ENCODE measurements at places on chromosomes 3 and 15.

DNA sequence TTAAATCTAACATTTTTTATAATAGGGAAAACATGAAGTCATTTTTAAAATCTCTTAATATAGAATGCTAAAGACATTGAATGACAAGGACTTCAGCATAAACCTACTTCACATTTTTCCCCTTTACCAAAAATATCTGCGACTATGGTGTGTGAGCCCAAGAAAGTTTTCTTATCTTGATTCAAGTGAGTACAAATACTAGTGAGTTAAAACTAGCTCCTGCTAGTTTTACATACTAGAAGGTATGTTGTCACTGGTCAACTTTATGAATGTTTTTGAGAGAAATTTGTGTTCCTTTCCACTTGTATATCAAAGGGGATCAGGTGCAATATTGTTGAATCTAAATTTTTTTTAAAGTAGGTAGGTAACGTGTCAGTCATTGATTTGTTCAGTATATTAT, 152.4 kb upstream of the CGNL1 start:
- DNase-seq: no peak

DNA sequence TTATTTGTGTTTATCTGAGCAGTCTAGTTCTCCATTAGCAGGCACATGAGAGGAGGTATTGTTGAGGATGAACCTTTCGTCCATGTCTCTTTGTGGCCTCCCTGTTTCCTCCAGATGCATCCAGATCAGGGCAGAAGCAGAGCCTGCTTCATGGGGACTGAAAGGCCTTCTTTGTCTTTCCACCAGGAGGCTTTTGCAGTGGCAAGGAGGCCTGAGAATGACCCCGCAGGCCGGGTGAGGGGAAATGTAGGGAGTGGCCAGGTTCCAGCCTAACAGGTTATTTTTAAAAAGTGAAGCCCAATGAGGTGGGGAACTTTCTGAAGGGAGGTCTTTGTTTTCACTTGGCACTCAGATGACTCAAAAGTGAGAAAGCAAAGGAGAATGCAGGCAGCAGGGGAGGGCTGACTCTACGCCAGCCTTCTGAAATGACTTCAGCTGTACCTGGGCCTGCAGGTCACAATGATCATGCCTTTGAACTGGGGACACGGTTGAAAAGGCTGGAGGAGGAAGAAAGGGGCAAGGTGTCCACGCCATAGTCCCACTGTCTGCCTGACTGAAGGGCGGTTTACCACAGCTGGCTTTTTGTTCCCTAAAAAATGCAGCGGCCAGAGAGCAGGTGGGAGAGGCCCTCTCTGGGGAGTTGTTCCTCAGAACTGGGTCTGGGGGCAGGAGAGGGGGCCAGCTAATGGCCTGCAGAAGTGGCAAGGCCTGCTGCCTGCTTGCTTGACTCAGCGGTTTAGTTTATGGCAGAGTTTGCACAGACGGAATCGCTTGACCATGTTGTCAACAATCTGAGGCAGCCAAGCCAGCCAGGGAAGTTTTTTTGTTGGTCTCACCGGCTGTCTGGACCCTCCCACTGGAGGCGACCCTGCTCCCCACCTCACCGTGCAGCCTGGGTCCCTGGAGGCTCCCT, 28.7 kb downstream of the CMTM7 start:
- no peak for DNase-seq

DNA sequence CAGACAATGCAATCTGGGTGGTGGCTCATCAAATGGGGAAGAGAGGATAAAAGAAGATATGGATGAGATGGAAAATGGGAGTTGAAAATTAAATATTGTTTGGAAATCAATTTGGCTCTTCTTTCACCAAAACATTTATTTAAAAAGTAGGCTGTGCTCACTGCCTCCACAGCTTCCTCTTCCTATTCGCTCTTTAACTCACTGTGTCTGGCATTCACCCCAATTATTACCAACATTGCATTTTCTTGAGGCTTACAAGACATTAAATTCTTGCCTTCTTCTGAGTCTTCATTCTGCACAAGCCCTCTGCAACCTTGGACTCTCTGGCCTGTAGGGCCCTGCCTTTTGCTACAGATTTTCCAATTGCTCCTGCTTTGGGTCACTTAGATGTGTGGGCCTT, 52.9 kb upstream of the TSPAN3 start:
- DNase-seq: no peak

- no peak for DNase-seq
These were observed 25.0 kb downstream of the TCAIM start for GRCh38 chr3:44363591-44363990.

- no peak for DNase-seq
These were observed 14.2 kb downstream of the RHCG start for GRCh38 chr15:89482139-89482538.

DNA sequence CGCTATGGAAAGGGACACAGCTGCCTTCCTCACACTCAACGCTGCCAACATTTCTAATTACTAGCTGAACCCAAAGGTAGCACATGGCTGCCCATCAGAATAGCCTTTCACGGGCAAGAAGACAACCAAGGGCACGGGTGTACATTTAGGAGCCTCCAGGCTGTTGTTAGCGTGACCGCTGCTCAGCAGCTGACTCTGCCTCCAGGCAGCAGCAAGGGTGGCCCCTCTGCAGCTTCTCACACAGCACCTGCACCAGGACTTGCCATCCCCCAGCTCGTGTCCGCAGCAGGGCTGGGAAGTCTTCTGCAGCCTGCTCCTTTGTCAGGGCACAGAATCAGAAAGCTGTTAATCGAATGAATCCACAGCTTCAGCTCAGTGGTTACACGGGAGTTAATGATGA, 146.8 kb downstream of the ADAMTS17 start:
- no peak for DNase-seq

GRCh38 chr3:48566401-48566760, 2.8 kb upstream of the UCN2 start:
- DNase-seq: no peak

- DNase-seq: no peak
These were observed 4.2 kb downstream of the PLOD2 start for GRCh38 chr3:146156666-146157314.

DNA sequence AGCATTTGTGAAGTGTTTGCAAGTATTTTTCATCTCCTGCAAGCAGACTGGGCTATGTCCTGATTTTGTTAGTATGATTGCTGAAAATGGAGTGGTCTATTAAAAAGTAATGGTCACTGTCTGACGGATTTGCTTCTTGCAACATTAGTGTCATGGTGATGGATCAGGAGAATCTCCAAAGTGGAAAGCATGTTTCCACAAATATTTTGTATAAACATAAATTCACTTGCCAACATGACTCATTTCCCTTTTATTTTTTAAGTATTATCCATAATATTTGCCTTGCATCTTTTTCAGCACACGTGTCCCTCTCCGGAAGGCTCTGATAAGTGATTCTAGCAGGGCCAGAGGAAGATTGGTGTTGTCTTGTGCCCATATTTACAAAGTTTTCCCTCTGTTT, 27.4 kb upstream of the CACNA2D3 start:
- DNase-seq: no peak

GRCh38 chr3:147458995-147459704, 50.0 kb downstream of the ZIC1 start:
- no peak for DNase-seq

GRCh38 chr15:65392368-65392767, 14.6 kb upstream of the IGDCC3 start:
- no peak for DNase-seq

DNA sequence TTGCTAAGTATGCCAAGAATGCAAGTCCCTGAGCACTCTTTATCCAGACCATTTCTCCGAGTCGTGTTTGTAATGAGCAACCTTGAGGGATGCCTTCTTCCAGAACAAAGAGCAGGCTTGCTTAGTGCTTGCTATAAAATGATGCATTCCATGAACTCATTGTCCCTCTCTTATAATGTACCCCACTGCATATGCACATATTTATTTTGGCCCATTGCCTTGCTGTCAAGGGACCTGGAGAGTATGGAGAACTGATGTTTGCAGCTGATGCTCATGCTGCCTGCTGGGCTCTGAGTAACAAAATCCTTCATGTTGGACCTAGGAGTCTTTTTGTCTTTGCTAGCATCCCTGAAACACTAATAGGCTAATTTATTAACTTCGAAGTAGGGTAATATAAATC, 97.8 kb upstream of the AADACL2 start:
- no peak for DNase-seq

DNA sequence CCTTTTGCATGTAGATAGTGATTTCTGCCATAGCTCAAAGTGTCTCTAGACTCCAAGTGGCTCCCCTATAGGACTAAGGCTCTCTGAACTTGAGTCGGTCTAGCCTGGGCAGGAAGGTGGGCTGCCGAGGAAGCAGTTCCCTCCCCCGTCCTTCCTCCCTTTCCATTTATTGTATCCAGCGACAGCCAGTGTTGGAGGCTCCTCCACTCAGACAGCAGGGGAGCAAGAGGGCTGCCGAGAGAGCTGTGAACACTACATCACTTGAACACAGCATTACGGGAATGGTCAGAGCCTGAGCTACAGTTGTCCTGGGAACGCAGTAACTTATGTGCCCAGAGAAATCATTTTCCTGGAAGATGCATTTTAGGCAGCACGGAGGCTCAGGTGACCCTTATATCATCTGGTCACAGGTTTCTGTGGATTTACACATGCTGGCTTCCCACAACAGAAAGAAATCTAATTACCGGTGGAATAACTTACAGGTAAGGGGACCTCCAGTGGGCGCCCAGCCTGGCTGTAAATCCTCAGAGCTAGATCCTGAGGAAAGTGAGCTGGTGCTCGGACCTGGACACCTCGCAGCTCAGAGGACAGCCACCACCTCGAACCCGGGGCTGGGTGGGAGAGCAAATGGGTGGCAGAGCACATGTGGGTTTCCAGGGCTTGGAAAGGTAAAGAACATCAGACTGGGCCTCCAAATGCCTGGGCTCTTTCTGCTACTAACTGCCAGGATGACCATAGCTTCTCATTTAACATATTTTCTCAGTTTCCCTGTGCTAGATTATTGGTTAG, 197.1 kb downstream of the UACA start:
- no peak for DNase-seq

DNA sequence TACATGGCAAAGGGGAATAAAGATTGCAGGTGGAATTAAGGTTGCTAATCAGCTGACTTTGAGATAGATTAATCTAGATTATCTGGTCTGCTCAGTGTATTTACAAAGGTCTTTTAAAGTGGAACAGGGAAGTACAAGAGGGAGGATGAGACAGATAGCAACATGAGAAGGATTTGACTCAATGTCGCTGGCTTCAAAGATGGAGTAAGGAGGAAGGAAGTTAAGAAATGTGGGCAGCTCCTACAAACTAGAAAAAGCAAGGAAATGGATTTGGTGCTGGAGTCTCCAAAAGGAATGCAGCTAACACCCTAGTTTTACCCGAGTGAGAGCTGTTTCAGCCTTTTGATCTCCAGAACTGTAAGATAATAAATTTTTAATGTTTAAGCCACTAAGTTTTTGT, 180.7 kb upstream of the TTC14 start:
- no peak for DNase-seq

DNA sequence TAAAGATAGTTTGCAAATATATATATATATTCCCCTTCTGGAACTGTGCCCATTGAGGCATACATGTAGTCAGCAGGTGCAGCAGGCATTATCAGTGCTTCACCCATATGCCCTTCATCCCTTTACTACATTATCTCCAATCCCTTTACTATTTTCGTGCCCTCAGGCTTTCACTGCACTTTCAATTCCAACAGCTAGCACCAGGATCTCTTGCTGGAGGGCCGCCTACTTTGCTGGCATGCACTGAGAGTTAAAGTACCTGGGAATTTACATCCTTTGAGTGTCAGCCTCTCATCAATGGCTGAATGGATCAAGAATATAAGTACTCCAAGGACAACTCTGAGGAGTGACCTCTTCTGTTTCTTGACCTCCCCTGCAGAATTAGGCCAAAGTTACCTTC, 222.1 kb upstream of the CFAP20DC start:
- DNase-seq: no peak

DNA sequence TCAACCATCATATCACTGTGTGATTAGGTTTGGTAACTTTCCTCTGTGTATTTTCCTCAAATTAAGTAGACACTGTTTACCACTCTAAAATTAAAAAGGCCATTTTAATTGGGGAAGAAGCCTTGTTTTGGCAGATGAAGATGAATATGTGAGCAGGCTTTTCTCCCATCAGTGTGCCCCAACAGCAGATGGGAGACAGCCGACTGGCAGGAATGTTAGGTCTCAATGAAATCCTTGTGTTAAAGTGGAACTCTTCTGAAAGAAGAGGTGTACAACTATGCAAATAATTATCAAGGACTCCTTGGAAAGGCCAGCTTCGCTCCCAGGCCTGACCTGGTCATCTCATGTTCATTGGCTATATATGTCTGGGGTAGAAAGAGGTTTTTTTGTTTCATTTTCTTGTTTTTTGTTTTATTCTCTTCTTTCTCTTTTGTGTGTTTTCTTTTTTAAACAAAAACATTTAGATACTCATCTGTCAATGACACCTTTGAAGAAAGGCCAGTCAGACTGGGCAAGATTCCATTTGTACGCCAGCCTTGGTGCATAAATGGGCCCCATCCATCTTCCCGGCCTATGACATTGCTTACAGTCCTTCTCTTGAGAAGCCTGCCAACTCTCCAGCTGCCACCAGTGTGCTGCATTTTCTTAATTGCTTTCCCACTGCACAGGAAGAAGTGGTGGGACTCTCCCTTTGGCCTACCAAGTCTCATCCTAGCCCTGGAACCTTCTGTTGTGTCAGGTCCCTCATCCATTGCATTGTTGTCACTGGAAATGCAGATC, 25.8 kb downstream of the LRTM1 start:
- no peak for DNase-seq

GRCh38 chr3:116663161-116664110, 46.1 kb upstream of the TUSC7 start:
- no peak for DNase-seq

- DNase-seq: no peak
These were observed 26.1 kb downstream of the DNAJC13 start for GRCh38 chr3:132443421-132443820.

DNA sequence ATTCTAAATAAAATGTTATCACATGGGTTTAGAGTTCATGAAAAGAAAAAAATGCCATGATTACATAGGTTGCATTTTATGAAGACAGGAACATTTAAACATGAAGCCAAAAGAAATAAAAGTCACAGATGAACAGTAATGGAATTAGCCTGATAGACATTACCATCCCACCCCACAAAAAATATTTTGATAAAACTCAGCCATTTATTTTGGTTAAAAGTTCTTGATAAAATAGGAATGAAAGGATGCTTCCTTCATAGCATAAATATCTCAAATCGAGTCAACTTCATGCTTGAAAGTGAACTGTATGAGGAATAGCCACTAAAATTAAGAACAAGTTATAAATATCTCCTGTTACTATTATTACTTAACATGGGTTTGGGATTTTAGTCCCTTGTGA, 101.9 kb upstream of the TMC3 start:
- no peak for DNase-seq

DNA sequence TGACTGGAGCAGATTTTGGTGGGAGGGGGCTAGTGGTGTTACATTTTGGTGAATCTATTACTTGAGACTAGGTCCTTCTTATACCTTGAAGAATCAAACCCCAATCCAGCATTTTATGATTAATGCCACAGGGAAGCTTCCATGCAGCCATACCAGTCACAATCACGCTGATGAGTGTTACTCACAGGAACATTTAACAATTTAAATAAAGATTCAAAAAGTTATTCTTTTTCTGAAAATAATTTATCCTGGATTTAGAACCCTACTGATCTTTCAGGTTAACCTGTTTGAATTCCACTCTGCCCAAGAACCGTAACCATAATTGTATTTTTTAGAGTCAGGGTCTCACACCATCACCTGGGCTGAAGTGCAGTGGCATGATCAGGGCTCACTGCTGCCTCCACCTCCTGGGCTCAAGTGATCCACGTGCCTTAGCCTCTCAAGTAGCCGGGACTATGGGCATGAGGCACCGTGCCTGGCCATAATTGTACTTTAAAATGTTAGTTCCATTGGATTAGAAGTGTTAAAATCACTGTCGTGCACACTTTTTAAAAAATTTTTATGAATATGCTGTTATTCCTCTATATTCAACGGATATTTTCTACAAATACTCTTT, 929 bp upstream of the MTMR10 start:
- DNase-seq: no peak

Measured in T-helper 1 cell (primary cell).